ENCODE measurements at places on chromosomes 16 and 17.

DNA sequence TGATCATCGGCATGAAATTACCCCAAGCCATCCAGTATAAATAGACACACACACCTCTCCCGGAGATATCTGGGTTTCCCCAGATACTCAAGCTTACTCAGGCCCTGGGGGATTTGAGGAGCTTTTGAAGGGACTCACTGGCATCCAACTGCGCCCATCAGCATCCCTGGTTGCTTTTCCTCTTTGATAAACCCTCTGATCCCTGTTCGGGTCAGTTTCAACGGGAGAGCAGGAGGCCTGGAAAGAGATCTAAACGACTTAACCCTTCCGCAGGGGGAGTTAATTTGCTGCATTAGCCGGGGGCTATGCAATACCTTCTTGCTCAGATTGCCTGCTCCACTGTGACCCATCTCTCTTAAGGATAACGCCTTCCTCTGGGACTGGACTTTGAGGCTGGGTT, 76.6 kb downstream of the MAF start:
- DNase-seq = no peak

- no peak for DNase-seq
These were observed 2.1 kb upstream of the HES7 start for GRCh38 chr17:8125947-8126490.

- no peak for DNase-seq
These were observed 7.1 kb downstream of the TRARG1 start for GRCh38 chr17:1286379-1287106.

DNA sequence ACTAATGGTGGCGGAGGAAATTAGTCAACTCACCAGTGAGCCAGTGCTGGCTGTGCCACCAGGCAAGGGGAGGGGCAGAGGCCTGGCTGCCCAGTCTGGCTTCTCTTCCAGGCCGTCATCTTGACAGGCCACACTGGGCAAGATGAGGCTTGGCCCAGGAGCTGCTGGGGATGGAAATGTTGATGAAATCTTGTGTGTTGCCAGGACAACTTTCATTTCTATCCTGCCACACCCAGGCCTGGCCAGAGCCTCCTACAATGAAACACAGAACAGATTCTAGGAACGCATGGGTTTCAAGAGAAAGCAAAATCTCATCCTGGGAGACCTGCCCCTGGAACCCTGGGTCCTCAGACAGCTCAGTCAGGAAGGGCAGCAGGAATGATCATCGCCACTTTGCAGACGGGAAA, 9.3 kb downstream of the HEXIM2 start:
- DNase-seq = peak; percentile 78

DNA sequence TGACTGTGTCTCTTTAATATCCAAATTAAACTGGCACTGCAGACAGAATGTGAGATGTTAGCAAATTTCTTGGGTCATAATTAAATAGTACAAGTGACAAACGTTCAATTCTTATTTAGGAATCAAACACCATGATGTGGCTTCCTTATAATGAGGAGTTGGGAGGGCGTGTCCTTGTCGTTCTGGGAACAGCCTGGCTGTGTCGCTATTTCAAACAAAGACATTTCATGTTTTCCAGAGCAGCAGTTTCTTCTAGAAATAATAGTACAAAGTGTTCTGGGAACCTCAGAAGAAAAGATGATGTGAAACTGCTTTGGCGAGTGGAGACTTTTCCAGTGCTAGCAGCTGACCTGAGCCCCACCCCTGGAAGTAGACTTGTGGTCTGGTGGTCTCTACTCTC, 301.7 kb upstream of the N4BP1 start:
- DNase-seq = no peak

GRCh38 chr16:71919035-71919434, 23.7 kb downstream of the IST1 start:
- no peak for DNase-seq
